ENCODE measurements at places on chromosomes 3 and 15. TPM values are rescaled to one million over a fixed set of nuclear protein-coding genes. Genes with fewer than 3 reads are reported as not detected.
A peak's percentile ranks its signal among the peaks of the same experiment; 100 is the strongest.

TF gene
- 0.02 TPM for total RNA-seq

- DNase-seq: no peak
Measured at GRCh38 chr3:47298439-47298838, 15.7 kb downstream of the KLHL18 start.

DNA sequence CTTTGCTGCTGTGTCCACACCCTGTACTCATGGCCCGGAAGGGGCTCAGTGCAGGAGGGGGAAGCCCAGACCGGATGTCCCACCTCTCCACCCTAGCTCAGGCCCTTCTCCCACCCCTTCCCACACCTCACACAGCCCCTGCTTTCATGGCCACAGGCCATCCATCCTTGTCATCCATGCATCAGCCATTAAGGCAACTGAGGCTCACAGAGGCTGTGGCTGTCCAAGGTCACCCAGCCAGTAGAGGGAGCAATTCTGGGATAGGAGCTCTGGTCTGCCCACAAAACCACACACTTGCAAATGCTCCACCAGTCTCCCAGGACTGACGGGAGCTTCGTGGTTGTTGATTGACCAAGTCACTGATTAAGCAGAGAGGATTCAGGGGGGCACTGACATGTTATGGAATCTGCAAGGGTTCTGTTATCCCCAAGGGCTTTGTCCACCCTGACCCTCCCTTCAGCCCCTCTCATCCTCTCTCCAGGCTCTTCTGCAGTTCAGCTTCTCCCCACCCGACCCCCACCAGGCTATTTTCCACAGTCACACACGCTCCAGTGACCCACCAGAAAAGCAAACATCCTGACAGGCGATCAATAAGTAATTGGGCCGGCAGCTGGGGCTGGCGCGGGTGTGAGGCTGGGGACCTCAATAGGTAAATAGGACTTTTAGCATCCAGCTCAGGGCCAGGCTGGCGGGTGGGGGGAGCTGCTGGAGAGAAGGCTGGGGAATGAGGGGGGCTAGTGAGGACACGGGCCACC is 15.1 kb downstream of the LINGO1 start:
- peak; percentile 22 for DNase-seq

GRCh38 chr3:123072152-123072551 is 5.3 kb downstream of the PDIA5 start:
- no peak for DNase-seq

DNA sequence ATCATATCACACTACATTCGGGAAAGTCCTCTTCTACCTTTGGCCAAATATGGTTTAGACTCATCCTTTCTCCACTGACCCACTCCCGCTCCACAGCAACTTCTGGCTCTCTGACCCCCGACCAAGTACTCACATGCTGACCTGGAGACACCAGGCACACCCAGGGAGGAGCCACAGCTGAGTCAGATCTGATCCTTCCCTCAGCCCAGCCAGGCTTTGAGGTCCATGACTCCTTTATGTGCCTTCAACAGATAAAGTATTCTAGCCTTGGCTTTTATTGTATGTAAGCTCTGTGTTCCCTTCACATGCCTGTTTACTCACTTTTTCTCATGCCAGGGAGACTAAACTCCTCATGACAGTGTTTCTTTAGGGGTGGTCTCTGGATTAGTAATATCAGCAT is 166.9 kb upstream of the UMPS start:
- DNase-seq: no peak

DNA sequence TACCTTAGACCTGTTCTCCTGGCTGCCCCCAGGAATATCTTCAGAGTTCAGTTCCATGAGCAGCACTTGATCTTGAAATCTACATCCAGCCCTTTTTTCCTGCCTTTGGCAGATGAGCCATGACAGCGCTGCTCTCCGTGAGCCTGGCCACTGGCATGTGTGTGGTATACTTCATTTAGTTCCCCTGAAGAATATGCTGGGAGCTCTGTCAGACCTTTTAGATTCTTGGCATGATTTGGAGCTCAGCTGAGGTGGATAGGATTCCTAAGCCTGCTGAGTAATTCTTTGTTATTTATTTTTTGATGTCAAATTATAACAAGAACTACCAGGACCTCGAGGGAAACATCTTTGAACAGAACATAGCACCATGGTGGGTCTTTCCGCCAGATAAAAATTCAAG is 121.7 kb downstream of the EDEM1 start:
- no peak for DNase-seq

- DNase-seq: no peak
Measured at GRCh38 chr15:50993598-50993997, 85.1 kb downstream of the AP4E1 start.

DNA sequence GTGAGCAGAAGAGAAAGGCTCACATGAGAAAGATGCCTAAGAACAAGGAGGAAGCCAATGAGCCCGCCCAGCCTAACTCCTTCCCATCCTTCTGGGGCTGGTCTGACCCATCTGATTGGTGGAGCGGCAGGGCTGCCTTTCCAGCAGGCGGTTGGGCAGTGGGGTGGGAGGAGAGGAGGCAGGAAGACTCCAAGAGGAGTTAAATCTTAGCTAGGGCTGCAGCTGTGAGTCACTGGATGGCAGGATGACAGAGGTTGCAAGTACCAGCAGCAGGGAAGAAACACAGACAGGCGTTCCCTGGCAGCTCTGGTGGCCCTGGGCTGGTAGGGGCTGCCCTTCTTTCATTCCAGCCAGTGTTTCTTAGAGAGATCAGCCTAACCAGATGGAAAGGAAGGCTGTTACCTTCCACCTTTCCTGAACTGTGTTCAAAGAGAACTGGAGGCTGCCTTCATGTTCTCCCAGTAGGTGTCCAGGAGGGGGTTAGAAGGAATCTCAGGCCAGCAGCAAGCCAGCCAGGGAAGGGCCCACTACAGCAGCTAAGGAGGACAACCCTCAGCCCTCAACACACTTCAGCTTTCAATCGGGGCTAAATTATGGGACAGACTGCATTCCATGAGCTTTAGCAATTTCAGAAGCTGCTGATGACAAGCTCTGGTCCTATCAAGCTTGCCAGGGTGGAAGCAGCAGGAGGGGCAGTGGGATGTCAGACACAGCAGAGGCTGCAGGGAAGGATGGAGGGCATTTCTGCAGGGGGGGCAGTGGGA is 50.3 kb downstream of the CHSY1 start:
- DNase-seq: peak; percentile 44

SLC24A5 gene
- total RNA-seq: not detected

DNA sequence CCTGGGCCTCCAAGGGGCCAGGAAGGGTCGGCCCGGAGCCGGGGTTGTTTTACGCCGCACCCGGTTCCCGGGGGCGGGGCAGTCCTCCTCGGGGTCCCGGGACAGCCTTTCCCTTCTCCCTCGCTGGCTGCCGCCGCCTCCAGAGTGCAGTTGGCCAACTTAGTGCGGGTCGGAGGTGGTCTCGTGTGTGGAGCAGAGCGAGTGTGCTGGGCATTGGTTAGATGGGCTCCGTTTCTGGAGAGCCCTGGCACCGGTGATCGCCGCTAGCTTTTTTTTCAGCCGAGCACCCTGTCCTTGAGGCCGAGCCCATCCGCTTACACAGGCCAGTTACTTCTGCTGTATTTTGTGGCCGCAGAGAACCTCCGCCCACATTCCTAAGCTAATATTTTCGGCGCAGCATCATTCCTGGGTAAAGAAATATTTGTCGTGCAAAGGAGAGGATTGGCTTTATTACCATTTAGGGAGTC is 585 bp downstream of the KIF23 start:
- DNase-seq: peak; percentile 19

DNA sequence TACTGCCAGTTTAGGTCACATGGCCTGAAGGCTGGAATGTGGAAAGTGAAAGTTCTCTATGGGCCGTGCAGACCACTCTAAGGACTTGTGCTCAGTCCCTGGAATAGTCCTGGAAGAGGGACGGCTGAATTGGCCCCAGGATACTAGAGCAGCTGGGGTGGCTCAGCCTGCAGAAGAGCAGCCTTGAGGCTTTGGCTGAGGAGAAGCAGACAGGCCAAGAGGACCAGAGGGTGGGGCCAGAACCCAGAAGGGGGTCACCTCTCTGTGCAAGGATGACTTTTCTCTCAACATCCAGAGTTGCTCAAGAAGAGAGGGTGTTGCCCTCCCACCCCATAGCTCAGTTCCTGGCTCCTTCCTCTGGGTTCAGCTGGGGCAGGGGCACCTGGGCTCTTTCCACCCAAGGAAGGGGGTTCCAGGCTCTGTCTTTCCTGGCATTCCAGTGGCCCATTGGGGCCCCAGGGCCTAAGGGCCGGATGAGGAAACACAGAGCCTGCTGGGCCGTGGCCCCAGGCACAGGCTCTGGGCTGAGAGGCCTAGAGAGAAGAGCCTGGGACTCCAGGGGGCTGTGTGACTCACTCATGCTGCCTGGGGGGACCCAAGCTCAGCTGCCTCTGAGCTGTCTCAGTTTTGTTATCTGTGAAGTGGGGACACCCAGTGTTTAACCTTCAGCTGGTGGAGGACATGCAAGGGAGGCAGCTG is 8.5 kb upstream of the FBLN2 start:
- no peak for DNase-seq

ADGRG7 gene
- 21.2 TPM for total RNA-seq

CFAP91 gene
- total RNA-seq: not detected

- no peak for DNase-seq
Measured at GRCh38 chr3:15794842-15795650, 2.7 kb downstream of the ANKRD28 start.

GRCh38 chr15:71302861-71303410 is 187.7 kb downstream of the THSD4 start:
- no peak for DNase-seq

MESP2 gene
- not detected for total RNA-seq

- DNase-seq: no peak
Measured at GRCh38 chr3:50455161-50456018, 48.0 kb downstream of the CACNA2D2 start.

DNA sequence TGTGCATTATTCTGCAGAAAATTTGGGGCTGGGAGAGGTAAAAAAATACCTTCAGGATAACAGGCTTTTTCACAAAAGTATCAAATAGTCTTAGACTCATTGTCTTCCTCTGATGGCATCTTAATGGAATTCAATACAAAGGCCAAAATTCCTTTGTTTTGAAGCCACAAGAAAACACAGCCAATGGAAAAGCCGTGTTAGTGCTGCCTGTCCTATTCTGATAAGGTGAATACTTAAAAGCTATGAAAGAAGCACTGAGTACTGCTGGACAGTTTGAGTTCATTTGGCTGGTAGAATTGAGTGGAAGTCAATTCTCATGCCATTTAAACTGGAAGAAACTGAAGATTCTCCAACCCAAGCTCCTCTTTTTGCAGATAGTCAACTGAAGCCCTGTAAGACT is 395.3 kb upstream of the TPRG1 start:
- no peak for DNase-seq

GRCh38 chr3:71243229-71243628 is 340.3 kb downstream of the FOXP1 start:
- no peak for DNase-seq

DNA sequence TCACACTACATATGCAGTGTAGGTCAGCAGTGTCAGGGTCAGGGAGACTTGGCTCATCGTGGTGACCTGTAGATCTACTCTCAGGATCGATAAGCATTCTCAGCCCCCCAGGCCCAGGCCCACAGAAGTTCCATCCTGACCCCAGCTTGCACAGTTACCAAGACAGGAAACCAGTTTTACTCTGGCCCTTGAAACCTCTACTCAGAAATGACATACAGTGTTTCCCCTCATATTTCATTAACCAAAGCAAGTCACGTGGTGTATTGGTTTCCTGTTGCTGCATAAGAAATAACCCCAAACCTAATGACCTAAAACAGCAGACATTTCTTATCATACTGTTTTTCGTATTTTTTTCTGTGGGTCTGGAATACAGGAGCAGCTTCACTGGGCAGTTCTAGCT is 242.2 kb downstream of the SLCO3A1 start:
- DNase-seq: peak; percentile 29

DNA sequence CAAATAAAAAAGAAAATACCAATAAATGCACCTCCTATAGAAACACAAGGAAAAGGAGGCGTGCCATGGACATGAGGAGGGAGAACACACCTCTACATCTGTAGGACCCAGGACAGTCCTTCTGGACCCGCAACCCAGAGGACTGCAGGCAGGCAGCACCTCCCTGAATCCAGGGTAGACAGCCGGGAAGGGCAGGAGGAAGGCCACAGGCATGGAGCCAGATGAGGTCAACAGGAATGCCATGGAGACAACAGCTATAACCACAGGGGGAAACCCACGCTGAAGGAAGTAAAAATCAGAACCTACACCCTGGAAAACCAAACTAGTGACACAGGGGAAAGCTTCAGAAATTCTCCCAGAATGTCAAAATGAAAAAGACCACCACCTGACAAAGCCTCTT is 248.8 kb upstream of the NSMCE3 start:
- no peak for DNase-seq

DNA sequence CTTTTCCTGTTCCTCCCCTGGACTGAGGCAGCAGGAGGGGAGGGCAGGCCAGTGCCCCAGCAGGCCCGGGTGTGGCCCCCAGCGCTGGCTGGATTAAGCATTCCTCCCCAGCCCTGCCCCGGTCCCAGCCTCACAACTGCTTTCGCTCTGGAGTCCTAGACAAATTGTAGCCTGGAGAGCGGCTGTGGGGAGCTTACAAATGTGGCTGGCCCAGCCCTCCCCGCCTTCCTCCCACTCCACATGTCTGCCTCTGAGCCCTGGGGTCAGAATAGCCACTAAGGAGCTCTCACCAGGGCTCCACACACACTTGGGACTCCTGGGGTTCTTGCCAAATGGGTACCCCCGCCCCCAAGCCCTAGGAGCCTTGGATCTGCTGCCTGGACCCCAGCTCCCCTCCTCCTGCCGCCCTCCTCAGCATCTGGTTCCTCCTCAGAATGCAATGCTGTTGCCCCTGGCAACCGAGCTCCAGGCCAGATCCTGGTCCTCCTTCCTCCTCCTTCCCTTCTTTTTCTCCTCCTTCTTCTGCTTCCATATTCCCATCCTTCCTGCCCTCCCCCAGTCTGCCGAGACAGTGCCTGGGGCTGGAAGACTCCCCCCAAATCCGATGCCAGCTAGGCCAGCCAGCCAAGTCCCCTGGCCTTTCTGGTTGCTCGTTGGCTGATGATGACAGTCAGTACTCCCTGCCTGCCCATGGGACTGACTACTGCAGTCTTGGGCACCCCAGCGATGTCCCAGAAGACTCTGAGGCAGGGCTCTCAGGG is 91.1 kb downstream of the LINGO1 start:
- DNase-seq: no peak
